Natural killer cell (primary cell): ENCODE measurements at places on chromosomes 7 and 10. TPM values are rescaled to one million over a fixed set of nuclear protein-coding genes. Genes with fewer than 3 reads are reported as not detected.

The EBLN1 gene
- not detected for total RNA-seq

The CDK6 gene
- 41.1 TPM for total RNA-seq

The TMEM213 gene
- not detected for total RNA-seq

The FZD8 gene
- total RNA-seq = 1.4 TPM

The ERV3-1 gene
- total RNA-seq = 35.1 TPM

The FAM237B gene
- total RNA-seq = not detected

The VAX1 gene
- not detected for total RNA-seq

The CLDN4 gene
- total RNA-seq = 0.20 TPM

The IL6 gene
- total RNA-seq = 1.3 TPM

The ABCB4 gene
- total RNA-seq = 0.63 TPM

The TRIM74 gene
- 0.73 TPM for total RNA-seq

The NUTM2E gene
- 0.49 TPM for total RNA-seq

The CHAT gene
- total RNA-seq = not detected

The EVX1 gene
- not detected for total RNA-seq

The SNX13 gene
- total RNA-seq = 38.5 TPM

The FAM180A gene
- total RNA-seq = not detected

The TMEM140 gene
- 60.0 TPM for total RNA-seq

The ITGB8 gene
- total RNA-seq = 12.8 TPM

The ADAP1 gene
- 89.2 TPM for total RNA-seq

The TMEM184A gene
- total RNA-seq = not detected

The LRRC4 gene
- total RNA-seq = 2.4 TPM

The SNX8 gene
- 15.7 TPM for total RNA-seq

The UTF1 gene
- not detected for total RNA-seq

The TMEM178B gene
- total RNA-seq = not detected

The XPNPEP1 gene
- total RNA-seq = 118 TPM

The ADCYAP1R1 gene
- not detected for total RNA-seq

The CRYGN gene
- not detected for total RNA-seq

The FXYD4 gene
- not detected for total RNA-seq

The BMPER gene
- total RNA-seq = 0.32 TPM

The INA gene
- total RNA-seq = not detected

The MYL10 gene
- total RNA-seq = not detected
